NCI-H1436 (cell line): ENCODE measurements at places on chromosomes 16 and 17.

GRCh38 chr16:76985392-76986045 is 205.5 kb upstream of the MON1B start:
- DNase-seq = no peak

DNA sequence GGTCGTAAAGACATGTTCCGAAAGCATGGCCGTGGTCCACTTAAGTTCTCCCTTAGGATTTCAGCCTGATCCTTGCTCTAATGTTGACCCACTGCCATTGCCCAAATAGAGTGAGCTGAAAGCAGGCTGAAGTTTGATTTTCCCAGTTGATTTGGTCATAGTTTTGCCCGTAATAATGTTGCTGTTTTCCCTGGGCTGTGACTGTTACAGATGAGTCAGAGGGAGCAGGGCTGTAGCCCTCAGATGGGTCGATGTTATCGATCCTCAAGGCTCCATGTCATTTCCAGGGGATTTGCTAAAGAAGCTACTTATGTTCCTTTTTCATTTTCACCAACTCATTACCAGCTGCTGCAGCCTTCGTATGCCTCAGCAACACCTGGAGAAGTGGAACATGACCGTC is 169.0 kb upstream of the ZFHX3 start:
- DNase-seq = no peak

DNA sequence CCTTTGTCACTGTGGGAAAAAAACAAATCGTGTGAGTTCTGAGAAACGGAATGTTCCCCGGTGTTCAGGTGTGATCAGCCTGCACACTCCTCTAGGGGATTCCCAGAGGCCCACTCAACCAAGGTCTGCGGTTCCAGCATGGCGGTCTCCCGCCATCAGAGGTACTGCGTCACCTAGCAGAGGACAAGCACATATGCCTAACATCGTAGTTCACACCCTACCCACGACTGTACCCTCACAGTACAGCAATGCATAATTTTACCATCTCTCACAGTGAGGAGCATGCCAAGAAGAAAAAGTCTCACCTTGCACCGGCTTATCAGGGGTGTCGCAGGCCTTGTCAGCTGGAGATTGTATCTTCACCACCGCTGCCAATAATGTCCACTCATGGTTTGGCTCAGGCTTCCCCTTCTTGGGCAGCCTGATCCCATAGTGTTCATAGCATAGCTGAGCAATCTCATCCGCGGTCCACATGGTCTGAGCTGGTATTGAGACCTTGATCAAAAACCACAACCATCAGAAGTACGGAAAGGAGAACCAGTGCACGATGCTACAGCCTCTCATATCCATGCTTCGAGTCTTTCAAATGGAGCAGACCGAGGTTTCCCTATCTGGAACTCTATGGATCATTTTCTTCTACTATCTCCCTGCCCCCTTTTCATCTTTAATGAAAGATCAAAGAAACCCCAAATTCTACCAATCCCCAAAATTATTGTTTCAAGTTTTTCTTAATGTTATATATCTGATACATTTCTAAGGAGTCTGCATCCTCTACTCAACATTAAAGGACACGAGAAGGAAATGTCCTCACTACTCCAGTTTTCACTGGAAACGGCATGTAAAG is 2.5 kb downstream of the ADAT1 start:
- no peak for DNase-seq

GRCh38 chr16:80056324-80056723 is 455.8 kb upstream of the MAF start:
- no peak for DNase-seq

DNA sequence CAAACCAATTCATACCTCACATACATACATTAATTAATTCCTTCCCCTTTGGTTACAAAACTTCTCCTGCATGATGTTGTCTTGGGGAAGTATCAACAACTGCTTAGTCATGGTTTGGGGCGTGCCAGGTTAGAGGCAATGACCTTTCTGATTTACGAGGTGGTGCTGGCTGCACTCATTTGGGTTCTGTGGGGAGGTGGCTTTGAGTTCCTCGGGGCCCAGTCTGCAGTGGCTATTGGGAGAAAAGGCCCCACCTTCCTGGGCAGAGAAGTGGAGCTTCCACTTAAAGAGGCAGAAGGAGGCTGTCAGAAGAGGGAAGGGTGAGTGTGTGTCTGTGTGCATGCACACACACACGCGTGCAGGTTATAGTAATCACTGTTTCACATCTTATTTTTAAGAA is 10.2 kb upstream of the ETV4 start:
- no peak for DNase-seq

- no peak for DNase-seq
Measured at GRCh38 chr16:8623634-8624033, 2.1 kb downstream of the METTL22 start.

- DNase-seq = no peak
Measured at GRCh38 chr17:70298929-70299531, 129.7 kb downstream of the KCNJ2 start.

GRCh38 chr16:4699046-4699556 is 5.7 kb downstream of the NUDT16L1 start:
- DNase-seq = no peak

- DNase-seq = no peak
Measured at GRCh38 chr17:82390860-82391435, 19.4 kb downstream of the UTS2R start.
